Dermis microvascular lymphatic vessel endothelial cell (primary cell): ENCODE measurements at places on chromosomes 12 and 14.

- DNase-seq = no peak
These were observed at the start of gene RHOF for GRCh38 chr12:121793440-121793837. RHOF (minus strand) TSS chr12:121793688; CDS start chr12:121793633, 55 bp downstream.

DNA sequence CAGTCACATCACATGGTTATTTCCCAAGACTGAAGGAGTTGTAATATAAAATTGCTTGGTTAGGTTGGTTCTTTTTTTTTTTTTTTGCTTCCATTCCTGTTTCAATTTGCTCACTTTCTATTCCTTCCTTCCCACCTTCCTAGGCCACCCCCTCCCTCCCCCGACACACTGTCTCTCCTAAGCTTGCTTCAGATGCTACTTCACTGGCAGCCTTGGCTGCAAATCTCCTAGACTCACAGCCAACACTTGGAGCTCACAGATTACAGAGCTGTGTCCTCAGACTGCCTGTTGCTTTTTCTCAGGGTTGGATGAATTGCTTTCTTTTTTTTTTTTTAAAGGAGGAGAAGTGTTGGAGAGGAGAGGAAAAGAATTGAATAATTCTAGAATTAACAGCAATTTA is 77.3 kb upstream of the GRIN2B start:
- DNase-seq = no peak

DNA sequence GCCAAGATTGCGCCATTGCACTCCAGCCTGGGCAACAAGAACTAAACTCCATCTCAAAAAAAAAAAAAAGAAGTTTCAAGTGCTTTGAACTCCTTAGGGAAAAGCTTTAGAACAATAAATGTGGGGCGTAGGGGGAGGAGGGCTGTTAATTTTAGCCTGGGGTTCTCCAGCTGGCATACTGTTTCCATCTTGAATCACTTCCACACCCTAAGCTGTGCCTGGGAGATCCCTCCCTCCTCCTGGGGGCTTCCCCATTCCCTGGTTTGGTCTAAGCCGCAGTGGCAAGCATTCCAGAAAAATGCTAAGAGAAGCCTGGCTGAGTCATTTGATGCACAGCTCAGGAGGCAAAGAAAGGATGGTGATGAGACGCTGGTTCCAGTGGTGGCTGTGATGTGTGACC is 2.3 kb upstream of the ZNF384 start:
- DNase-seq = no peak

DNA sequence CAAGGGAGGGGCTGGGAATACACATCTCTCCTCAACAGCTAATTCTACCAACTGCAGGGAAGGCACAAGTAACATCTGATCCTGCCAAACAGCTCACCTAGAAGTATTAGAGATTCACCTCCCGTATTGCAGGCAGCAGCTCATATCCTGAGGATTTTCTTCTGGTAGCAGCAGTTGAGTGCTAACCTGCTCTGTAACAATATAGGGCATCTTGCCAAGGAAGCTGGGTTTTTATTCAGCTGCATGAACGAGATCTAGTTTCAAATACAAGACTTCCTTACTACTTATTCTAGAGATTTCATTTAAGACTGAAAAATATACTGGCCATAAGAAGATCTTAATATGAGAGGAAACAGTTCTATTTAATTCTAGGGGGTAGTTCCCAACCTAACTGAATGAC is 261.4 kb upstream of the USP15 start:
- DNase-seq = no peak

- peak; percentile 53 for DNase-seq
These were observed 27.0 kb downstream of the GPR135 start for GRCh38 chr14:59438195-59438647.

DNA sequence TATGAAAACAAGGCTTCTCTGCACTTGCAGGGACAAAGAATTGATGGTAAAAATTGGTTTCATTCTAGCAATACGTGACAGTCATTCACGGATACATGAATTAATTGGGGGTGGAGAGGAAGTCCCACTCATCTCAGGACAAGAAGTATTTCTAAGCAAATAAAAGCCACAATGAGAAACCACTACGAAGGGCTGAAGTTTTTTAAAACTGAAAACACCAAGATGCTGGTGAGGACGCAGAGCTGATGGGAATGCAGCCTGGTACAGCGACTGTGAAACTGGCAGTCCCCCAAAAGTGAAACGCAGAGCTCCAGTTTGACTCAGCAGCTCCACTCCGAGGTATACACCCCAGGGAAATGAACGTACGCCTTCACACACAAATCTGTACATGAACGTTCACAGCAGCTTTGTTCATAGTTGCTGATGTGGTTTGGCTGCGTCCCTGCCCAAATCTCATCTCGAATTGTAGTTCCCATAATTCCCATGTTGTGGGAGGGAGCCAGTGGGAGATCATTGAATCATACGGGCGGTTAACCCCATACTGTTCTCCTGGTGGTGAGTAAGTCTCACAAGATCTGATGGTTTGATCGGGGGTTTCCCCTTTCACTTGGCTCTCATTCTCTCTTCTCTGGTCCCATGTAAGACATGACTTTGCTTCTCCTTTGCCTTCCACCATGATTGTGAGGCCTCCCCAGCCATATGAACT is 89.0 kb downstream of the SCARB1 start:
- no peak for DNase-seq

- no peak for DNase-seq
These were observed 24.7 kb downstream of the NGDN start for GRCh38 chr14:23494223-23494622.

DNA sequence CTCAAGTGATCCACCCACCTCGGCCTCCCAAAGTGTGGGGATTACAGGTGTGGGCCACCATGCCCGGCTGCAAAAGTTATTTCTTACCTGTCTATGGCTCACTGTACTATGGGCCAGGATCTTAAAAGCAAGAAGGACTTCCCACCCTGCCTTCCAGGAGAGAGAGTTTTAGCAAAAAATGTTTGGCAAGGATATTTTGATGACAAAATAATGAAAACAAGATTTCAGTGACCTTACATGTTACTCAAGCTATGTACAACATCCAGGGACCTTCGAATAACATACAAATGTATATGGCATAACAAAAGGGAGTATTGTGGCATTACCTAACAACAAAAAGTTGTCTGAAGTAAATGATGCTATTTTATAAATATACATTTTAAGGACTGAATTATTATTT is 55.1 kb downstream of the ANO6 start:
- DNase-seq = no peak

DNA sequence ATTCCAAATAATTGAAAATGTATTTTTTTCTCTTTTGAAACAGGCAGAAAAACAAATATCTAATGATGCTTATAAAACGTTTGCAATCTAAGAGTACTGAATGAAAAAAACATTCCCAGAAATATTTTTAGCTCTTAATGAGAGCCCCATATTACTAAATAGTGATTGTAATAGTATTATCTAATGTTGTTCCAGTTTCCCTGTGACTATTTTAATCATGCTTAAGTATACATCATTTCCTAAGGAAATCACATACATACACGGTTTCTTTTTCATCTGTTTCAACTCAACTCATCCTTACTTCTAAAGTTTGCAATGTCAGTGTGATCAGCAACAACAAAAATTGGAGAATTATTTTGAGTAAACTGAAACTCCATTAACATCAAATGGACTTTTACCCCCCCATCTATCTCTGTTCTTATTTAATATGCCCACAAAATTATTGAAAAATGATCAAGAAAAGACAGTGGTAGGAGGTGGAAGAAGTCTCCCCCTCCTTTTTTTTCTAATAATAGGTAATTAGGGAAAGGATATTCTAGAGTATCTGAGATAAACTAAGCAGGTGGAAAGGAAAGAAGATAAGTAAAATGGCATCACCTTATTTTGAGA is 530.1 kb upstream of the ATP2B1 start:
- DNase-seq = no peak

DNA sequence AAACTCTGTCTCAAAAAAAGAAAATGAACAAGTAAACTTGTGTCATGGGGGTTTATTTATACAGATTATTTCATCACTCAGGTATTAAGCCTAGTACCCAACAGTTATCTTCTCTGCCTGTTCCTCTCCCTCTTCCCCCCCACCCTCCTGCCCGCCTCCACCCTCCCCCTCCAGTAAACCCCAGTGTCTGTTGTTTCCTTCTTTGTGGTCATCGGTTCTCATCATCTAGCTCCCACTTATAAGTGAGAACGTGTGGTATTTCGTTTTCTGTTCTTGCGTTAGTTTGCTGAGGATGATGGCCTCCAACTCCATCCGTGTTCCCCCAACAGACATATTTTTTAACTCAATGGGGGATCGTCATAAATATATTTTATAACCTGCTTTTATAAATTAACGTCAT is 12.3 kb downstream of the IL31 start:
- no peak for DNase-seq

DNA sequence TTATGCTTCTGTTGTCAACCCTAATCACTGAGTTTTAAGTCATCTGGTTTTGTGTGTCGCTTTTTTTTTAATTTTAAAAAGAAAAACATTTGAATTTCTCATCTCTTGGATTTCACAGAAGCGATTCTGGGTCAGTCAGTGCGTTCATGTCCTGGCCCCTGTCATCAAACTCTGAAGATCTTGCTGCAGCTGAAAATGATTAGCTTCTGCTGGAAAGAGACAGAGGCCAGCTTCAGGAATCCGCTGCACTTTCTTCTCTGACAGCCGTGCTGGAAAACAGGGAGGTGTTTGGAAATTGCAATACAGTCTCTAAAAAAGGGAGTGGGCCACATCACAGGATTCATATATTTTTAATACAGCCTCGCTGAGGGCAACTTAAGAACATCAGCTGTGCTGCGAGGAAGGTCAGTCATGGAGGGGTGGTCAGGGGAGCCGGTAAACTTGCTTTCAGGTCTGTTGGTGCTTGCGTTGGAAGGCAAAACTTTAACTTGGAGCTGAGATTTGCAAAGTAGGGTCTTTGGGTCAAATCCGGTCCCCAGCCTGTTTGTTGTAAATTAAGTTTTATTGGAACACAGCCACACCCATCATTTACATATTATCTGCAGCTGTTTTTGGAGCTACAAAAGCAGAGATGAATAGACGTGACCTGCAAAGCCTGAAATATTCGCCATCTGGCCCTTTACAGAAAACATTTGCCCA is 190.8 kb downstream of the AACS start:
- DNase-seq = no peak

GRCh38 chr12:13941258-13942249 is 39.8 kb downstream of the GRIN2B start:
- DNase-seq = peak; percentile 10

DNA sequence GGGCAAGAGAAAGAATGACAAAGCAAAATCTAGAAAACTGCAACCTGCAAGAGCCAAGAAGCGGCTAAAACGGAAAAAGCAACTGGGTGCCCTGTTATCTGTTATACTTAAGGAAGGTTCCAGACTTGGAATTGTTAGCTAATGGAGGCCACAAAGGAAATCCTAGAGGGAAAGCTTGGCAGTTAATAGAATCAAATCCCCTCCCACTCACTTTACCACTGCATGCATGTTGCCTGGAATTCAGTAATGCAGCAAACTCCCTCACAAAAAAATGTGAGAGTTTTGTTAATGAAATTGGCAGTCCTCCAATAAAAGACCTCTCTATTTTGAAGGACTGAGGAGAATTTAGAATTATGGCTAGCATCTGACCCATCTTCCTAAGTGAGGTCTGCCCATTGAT is 164.2 kb upstream of the SOX5 start:
- no peak for DNase-seq

GRCh38 chr12:30594509-30594908 is 101.2 kb downstream of the IPO8 start:
- no peak for DNase-seq

- DNase-seq = no peak
These were observed 43.5 kb downstream of the LMO3 start for GRCh38 chr12:16562435-16562834.

GRCh38 chr14:23933108-23933741 is 20.3 kb upstream of the DHRS4 start:
- DNase-seq = no peak

GRCh38 chr14:66105815-66106214 is 380.4 kb upstream of the CCDC196 start:
- DNase-seq = peak; percentile 31

- DNase-seq = no peak
These were observed 1261.2 kb downstream of the TMEM121 start for GRCh38 chr14:106787626-106788025.

DNA sequence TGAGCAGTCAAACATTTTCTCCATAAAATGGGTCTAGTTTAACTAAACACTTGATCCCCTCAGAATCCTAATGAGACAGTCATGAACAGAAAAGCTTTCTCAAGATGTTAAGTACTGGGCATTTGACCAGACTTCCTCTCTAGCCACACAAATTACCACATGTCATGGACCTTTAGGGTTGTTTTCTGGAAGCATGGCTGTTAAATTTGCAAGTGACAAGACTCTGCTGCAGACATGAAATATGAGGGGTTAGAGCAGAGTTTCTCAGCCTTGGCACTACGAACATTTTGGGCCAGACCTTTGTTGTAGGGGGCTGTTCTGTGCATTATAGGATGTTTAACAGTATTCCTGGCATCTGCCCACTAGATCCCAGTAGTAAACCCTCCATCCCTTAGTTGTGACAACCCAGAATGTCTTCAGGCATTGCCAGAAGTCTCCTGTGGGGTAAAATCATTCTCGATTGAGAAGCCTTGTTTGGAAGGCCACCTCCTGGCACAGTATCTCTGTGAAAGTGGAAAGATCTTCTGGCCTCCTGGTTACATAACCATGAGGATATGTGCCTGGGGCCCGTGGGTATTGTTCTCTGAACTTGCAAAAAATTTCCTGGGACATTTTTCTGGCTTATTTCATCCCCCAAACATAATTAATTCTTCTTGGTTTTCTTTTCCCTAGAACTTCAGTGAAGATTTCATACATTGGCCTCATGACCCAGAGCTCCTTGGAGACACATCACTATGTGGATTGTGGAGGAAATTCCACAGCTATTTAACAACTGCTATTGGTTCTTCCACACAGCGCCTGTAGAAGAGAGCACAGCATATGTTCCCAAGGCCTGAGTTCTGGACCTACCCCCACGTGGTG is 4.3 kb downstream of the TMEM106C start:
- no peak for DNase-seq

- DNase-seq = no peak
These were observed 446 bp downstream of the STAC3 start for GRCh38 chr12:57250541-57250940.

- DNase-seq = no peak
These were observed 218.5 kb downstream of the NUAK1 start for GRCh38 chr12:105920161-105920684.
